RPMI7951 (cell line): ENCODE measurements at places on chromosomes 7 and 10. TPM values are rescaled to one million over a fixed set of nuclear protein-coding genes. Genes with fewer than 3 reads are reported as not detected.

The H2BK1 gene
- not detected in 2 replicates for total RNA-seq

The HEPACAM2 gene
- not detected in 2 replicates for total RNA-seq

The IL15RA gene
- total RNA-seq, result 15.3 and 18.5 TPM in 2 replicates

The ITPRID1 gene
- total RNA-seq, result not detected in 2 replicates

The SMNDC1 gene
- 6.3 and 7.6 TPM in 2 replicates for total RNA-seq
